AG04450 (cell line): ENCODE measurements at places on chromosomes 3 and 15. TPM values are rescaled to one million over a fixed set of nuclear protein-coding genes. Genes with fewer than 3 reads are reported as not detected.

- no peak for DNase-seq
Observed at GRCh38 chr3:81910244-81910852, 148.9 kb upstream of the GBE1 start.

- no peak for DNase-seq
Observed at GRCh38 chr3:38497031-38497430, 891 bp downstream of the EXOG start.

DNA sequence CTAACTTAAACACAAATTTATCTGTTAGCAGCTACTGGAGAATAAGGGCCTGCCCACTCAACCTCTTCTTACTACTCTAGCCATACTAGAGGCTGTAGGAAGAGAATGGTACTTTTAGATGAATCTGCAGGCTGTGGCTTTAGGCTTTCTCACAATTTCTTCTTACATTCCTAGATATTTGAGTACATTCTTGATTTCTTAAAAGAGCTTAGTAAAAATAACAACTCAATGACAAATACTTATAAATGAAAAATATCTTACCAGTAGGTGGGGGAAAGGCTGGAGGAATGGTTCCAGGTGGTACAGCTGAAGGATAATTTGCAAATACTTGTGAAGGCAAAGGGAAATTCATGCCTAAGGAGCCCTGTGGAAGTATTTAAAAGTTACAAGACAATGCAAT, 92.9 kb upstream of the GK5 start:
- no peak for DNase-seq

DNA sequence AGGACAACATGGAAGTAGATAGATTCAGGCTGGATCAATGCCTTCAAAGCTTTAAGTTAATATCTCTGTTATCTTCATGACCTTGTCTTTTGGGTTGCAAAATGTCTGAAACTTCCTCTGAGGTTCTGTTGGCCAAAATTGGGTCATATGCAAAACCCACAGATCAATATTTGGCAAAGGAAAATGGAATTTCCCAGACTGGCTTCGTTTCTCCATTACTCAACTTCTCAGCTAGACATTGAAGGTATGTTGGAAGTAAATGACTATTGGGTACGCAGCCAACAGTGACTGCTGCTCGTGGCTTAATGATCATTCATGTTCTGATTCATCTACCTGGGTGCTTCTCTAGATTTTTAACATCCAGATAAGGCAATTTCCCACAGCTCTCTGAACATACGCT, 675.4 kb upstream of the SGO1 start:
- DNase-seq = no peak

DNA sequence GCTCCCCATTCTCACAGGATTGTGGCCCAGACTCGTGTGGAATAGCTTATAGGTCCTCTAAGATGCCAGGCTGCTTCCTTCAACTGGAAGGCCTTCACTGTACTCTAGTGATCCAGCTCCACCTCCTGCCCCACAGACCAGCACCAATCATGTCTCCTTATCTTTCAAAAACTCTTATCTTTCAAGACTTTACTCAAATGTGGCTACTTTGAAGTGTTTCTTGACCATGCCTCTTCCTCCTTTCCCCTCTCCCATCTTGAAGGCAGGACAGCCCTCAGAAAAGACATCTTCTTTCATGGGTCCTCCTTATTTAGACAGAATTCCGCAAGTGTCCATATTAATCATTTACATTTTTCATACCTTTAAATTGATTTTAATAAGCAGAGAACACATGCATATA, 142.3 kb downstream of the CHST2 start:
- DNase-seq = no peak

DNA sequence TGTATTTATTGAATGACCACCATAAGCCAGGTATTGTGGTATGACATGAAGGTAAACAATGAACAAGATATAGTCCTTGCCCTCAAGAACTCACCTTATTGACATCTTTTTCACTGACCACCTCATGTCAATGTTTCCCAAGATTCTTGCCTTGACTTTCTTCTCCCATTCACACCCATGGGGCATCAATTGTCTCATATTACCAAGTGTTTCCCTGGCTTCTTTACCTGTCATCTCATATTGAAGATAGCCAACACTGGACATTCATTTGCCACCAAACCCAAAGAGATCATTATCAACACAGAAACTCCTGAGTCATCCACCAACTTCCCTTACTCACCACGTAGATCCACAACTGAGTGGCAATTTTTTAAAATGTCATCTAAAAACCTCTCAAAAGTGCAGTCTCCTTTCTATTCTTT, 2.2 kb downstream of the EFHB start:
- DNase-seq = no peak

DNA sequence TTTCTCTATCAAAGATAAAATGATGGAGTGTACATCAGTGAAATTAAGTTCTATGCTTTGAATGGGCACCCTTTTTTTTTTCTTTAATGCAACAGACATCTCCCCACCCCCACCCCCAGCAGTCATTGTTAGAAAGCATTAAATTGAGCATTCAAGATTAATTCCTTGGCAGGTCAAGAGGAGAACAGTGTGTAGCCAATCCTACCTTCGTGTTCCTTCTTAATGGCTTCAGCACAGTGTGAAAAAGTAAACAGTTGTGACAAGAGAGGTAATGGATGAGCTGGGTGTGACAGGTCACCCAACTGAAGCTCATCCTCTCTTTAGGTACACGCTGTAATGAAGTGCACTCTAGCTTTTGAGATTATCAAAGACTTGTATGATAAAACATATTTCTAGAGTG, 198.5 kb upstream of the RARB start:
- no peak for DNase-seq

ITPKA gene
- 0.92 and 1.5 TPM in 2 replicates for polyA plus RNA-seq

GRCh38 chr3:113531826-113532697, at the start of gene SIDT1:
Gene SIDT1 (plus strand): TSS chr3:113532555. CDS start chr3:113533022, 467 bp downstream.
- no peak for DNase-seq

- DNase-seq = no peak
Observed at GRCh38 chr3:159432682-159433340, 555.8 kb upstream of the IL12A start.

- DNase-seq = no peak
Observed at GRCh38 chr3:188974856-188975599, 196.7 kb upstream of the TPRG1 start.

GRCh38 chr3:186180151-186180550, 71.3 kb upstream of the ETV5 start:
- no peak for DNase-seq
